Smooth muscle cell of bladder (primary cell): ENCODE measurements at places on chromosomes 12 and 14. TPM values are rescaled to one million over a fixed set of nuclear protein-coding genes. Genes with fewer than 3 reads are reported as not detected.

Gene SPIC
- not detected in 2 replicates for total RNA-seq

Gene CCND2
- total RNA-seq = 31.9 and 44.0 TPM in 2 replicates

Gene PARPBP
- total RNA-seq = 3.8 and 4.9 TPM in 2 replicates

Gene ZBTB42
- total RNA-seq = 1.00 and 1.3 TPM in 2 replicates

Gene CCDC175
- not detected in 2 replicates for total RNA-seq

Gene CNTN1
- 0.28 and 0.65 TPM in 2 replicates for total RNA-seq

Gene C1QL4
- total RNA-seq = under 0.01 TPM in 1 of 2 replicates, not detected in the other

Gene PPP2R5C
- 80.6 and 82.6 TPM in 2 replicates for total RNA-seq
